Cerebellum (tissue), 4 donors: ENCODE measurements at places on chromosomes 11 and 22. TPM values are rescaled to one million over a fixed set of nuclear protein-coding genes. Genes with fewer than 3 reads are reported as not detected.

OR51E1 gene
- total RNA-seq: 0.18 TPM

POU2AF3 gene
- total RNA-seq: 0.73 TPM

XRRA1 gene
- total RNA-seq: 26.6 TPM

PGA3 gene
- 1.3 TPM for total RNA-seq

GNG3 gene
- total RNA-seq: 37.2 TPM

CFAP300 gene
- total RNA-seq: 5.2 TPM

KRTAP5-9 gene
- total RNA-seq: not detected

ZP1 gene
- total RNA-seq: not detected

DNA sequence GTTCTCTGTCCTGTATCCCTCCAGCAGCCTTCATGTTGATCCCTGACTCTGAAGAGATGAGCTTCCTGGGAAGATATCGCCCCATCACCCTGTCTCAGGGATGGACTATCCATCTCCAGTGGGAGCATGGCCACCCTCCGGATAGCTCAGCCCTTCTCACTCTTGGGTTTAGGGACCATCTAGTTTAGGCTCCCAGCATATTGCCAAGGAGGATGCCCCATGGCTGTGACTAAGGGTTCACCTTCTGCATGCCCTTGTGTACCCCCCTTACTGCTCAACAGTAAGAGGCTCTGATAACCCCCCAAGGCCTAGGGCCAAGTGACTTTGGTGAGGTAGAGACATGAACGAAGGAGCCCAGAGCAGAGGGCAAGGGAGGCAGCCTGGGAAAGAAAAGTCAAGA lies 1.3 kb downstream of the TMPRSS13 start:
- DNase-seq: no peak

DNA sequence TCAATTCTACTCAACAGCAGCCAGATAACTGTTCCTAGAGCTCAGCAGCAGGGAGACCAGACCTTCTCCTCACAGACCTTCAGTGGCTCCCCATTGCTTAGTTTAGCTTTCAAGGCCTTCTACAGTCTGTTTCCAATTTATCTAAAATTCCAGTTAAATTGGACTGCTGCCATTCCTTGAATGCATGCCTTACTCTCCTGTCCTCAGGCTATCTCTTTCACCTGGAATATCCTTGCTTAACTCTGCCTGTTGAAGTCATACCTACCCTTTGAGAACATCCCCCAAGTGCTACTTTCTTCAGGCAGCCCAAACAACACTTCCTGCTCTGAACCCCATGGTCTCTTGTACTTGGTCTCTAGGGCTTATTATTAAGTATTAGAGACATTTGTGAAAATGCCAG lies 120.7 kb upstream of the TENM4 start:
- DNase-seq: no peak

- no peak for DNase-seq
These were observed 125.8 kb downstream of the DDX10 start for GRCh38 chr11:108790501-108791299.

- DNase-seq: no peak
These were observed 1.4 kb downstream of the RIC8A start for GRCh38 chr11:208917-209260.

- no peak for DNase-seq
These were observed 120.4 kb downstream of the PHF21B start for GRCh38 chr22:44889255-44889878.

- no peak for DNase-seq
These were observed 28.6 kb upstream of the ATXN10 start for GRCh38 chr22:45642986-45643385.

DNA sequence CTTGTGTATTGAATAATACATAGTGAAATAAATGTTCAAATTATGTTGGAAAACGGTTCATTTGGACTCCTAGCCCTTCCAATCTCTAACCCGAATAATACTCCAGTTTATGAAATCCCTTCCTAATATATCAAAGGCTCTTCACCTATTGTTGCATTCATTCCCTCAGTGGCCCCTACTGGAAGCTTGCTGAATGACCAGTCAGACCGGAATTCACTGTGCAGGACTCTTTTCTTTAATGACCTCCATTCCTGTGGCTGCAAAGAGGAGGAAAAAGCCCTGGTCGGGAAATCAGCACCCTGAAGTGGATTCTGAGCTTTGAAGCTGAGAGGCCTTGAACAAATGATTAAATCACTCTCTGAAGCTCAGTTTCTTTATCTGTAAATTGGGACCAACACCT lies 19.1 kb upstream of the RCN1 start:
- DNase-seq: peak; percentile 34

GRCh38 chr11:12900496-12900895 lies 108.6 kb upstream of the RASSF10 start:
- DNase-seq: no peak

DNA sequence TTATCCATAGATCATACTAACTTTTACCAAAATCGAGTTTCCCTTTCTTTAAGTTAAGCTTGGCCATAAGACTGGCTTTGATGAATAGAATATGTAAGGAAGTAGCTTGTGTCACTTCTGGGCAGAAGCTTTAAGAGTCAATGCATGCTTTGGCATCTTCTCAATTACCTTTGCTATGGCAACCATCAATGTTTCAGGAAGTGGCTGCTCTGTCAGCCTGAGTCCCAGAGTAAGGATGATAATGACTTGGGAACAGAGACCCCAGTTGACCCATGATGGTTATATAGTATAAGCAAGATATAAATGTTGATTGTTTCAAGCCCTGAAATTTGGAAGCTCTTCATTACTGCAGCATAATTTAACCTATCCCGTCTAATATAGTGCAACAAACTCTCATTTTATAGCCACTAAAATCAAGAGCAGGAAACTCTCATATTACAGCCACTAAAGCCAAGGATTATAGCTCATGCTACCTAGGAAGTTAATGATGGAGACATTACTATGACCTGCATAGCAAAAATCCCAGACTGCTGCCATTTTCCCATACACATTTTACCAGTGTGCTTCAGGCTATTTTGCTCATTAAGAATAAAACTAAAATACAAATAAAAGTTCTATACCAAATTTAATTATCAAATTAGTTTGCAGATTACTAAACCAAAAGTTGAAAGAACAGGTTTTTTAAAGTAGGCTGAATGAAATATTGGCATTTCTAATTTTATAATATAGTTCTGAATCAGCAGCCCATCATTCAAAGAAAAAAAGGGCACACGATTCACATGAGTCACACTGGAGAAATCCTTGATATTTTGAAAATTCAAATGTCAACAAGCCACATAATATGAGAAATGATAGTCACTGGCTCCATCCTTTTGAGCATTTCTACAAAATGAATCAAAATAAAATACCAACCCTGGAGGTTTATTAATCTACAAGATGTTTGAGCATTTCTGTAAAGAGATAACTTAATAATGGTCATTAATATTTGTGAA lies 23.8 kb downstream of the FSHB start:
- no peak for DNase-seq

DNA sequence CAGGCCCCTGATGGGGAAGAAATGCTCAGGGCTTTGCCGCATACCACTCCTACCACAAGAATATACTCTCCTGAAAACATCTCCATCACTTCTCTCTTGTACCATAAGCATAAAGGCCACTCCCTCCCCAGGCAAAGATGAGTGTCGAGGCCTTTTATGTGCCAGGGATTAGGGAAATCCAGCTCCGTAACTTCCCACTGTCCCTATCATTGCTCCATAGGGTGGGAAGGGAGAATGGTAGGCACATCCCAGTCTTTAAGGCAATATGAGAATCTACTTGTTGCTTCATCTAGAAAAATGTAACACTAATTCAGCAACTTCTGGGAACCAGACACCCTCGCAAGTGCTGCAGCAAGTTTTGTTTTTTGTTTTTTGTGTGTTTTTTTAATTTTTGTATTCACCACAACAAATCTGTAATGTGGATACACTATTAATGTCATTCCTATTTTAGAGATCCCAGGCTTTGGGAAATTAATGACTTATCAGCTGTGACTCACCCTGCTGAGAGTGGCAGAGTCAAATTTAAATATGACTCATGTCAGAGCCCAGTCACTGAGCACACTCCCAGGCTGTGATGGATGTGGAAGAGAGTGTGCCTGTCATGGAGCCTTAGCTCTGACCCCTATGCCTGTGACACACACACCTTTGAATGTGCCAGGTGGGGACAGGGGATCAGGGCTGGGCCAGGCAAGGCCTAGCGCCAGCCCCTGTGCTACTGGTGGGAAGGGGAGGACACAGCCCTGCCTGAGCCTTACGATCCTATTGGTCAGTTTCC lies 23.4 kb downstream of the PANX1 start:
- DNase-seq: no peak

DNA sequence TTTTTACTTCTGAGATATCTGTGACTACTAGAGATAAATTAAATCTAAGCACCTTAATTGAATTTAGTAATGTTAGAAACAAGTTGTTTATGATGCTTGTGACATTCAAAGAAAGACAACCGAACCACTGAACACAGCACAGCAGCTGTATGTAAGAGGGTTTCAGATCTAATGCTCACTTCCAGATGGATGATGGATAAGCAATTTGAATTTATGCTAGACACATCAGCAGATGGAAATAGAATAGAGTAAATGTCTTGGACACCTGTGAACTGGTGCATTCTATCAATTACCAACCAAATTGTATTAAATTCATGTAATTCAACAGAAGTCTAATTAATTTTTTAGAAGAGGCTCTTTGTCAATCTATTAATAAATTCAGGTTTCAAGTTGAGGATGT lies 306.3 kb downstream of the CNTN5 start:
- DNase-seq: no peak

DNA sequence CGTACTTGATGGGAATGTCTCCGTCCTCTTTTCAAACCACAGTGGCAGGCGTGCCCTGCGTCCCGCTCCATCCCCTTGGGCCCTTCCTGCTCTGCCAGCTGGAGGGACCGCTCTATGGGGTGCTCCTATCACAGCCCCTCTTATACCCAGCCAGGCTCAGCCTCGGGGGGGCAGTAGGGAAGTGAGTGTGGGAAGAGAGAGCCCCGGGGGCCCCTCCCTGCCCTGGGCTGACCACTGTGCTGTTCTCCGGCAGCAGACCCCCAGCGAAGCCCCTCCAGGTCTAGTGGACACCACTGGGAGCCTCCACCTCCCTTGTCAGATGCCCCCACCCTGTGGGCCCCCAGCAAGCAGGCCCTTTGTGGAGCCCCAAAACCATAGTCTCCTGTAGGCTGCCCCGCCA lies 572.5 kb downstream of the BRD1 start:
- DNase-seq: no peak

DNA sequence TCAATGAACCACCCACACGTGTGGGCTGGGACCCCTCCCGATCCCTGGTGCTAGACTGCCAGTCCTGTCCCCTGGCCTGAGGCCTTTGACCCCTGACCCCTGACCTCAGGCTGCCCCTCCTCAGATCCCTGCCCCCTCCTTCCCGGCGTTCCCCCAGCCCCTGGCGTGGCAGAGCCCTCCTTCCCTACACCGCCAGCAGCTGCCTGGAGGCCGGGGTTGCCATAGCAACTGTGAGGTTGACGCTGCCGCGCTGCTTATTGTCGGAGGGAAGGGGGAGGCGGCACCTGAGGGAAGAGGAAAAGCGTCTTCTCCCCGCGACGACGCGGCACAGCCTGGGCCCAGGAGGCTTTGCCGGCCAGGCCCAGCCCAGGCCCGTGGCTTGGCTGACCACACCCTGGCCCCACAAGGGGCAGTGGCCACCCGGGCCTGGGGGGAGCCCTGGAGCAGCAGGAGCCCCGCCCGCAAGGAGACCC lies 32.6 kb downstream of the SHANK3 start:
- DNase-seq: peak; percentile 80

DNA sequence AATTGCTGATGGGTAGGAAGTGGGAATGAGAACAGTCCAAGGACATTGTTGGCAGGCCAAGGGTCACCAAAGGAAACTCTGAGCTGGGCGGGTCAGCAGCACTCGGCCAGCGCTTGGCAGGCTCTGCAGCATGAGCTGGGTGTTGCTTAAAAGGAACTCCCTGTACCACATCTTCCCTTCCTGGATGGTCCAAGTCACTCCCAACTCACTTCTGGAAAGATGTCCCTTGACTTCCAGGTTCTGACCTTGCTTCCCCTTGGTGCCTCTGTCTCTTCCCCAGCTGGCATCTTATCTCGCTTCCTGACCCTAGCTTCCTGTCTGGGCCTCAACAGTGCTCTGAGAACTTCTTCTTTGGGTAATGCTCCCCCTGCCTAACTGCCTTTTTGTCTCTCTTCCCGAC lies 24.8 kb upstream of the SWAP70 start:
- DNase-seq: no peak
